ENCODE measurements at places on chromosomes 1 and 21.

DNA sequence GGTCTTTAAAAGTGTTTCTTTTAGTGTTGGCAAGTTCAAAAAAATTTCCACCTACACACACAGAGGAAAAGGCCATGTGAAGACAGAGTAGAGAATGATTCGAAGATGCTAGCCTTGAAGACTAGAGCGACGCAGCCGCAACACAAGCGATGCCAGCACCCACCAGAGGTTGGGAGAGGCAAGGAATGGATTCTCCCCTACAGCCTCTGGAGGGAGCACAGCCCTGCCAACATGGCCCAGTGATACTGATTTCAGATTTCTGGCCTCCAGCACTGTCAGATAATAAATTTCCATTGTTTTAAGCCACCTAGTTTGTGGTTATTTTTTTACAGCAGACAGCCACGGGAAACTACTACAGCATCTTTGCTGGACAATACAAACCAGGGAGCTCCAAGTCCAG, 6.9 kb upstream of the ADAR start:
- DNase-seq, result no peak

DNA sequence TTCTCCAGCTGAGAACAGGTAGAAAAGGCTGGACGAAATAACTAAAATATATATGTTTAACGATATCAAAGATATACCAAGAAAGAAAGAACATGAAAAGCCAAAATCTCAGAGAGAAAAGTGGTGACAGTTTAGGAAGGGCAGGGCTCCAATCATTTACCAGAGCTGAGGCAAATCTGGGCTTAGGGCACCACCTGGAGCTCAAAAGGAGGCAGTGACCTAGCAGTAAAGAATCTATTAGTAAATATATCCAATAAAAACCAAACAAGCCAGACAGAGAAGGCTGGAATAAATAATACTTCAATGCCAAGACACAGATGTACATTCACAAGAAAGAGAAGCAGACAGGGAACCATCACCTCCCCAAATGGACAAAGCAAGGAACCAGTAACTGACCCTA, 43.5 kb downstream of the CHIA start:
- DNase-seq, result no peak

DNA sequence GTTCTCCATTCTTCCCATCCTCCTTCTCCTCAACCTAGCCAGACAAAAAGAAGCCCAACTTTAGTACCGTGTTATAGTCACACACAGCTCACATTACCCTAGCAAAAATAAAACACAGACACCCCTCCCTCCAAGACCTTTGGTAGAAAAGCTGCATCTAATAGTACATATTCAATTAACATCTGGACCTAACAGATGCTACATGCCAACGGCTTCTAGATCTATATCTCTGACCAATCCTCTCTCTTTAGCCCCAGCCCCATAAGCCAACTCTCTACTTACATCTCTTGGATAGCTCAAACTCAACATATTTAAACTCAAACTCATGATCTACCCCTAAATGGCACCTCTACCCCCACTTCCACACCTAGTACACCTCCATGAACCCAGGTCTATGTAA, 233.1 kb downstream of the KCNH1 start:
- DNase-seq, result no peak

DNA sequence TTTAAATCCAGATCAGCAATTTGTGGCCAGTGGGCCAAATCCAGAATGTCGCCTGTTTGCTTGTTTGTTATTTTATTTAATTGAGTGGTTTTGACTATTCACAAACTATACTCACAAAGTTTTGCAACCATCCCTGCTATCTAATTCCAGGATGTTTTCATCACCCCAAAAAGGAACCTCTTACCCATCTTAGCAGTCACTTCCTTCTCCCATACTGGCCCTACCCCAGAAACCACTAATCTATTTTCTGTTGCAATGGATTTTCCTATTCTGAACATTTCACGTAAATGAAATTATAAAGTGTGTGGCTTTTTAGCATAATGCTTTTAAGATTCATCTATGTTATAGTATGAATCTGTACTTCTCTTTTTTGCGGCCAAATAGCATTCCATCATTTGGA, 41.3 kb downstream of the WDTC1 start:
- no peak for DNase-seq

DNA sequence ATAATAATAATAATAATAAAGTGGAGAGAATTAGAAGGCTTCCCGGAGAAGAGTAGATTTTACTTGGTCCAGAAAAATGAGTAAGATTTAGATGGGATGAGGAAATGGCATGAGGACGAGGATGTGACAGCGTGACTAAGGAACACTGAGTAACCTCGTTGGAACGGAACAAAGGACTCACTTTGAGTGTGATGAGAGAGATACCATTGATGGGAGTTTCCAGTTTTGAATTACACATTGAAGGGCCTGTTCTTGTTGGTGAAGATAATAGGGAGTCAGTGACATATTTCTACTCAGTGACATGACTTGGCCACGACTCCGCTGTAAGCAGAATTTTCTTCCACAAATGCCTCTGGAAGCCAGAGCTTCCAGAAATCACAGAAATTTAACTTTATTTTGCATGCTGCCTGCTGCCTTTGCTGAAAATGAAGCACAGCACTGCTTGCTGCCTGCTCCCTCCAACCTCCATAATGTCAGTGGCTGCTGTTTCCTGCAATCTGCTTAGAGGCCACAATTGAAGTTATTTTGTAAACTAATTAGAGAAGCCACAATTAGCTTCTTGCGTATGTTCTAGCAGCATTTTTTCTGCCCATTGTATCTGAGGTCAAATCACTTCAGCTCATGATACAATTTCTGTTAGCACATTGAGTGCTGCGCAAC, 33.7 kb upstream of the FBXO28 start:
- DNase-seq, result no peak

GRCh38 chr1:184445997-184446396, 59.2 kb downstream of the C1orf21 start:
- no peak for DNase-seq

DNA sequence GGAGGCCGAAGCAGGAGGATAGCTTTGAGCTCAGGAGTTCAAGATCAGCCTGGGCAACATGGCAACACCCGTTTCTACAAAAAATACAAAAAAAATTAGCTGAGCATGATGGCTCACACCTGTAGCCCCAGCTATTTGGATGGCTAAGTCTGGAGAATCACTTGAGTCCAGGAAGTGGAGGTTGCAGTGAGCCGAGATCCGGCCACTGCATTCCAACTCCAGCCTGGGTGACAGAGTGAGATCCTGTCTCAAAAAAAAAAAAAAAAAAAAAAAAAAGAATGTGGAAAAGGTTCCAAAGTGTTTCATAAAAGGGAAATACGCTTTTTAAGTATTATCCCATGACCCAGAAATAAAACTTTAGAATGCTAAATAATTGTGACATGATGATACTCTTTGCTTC, 8.0 kb downstream of the S1PR1 start:
- DNase-seq, result no peak

DNA sequence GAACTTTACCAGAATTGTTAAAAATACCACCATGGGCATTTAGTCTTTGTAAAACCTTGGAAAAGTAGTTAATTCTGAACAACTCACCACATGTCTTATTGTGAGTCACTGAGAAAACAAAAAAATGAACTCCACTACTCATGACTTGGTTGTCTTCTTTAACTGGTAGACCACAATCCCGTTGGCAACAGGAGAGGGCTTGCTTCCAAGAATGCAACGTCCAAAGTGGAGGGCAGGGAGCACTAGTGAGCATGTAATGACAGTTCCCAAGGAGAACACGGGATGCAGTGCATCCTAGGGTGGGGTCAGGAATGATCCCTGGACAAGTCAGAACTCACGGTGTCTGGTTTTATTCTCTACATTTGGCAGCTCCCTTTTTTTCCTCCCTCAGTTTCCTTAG, 15.2 kb upstream of the HMCN1 start:
- DNase-seq, result no peak

DNA sequence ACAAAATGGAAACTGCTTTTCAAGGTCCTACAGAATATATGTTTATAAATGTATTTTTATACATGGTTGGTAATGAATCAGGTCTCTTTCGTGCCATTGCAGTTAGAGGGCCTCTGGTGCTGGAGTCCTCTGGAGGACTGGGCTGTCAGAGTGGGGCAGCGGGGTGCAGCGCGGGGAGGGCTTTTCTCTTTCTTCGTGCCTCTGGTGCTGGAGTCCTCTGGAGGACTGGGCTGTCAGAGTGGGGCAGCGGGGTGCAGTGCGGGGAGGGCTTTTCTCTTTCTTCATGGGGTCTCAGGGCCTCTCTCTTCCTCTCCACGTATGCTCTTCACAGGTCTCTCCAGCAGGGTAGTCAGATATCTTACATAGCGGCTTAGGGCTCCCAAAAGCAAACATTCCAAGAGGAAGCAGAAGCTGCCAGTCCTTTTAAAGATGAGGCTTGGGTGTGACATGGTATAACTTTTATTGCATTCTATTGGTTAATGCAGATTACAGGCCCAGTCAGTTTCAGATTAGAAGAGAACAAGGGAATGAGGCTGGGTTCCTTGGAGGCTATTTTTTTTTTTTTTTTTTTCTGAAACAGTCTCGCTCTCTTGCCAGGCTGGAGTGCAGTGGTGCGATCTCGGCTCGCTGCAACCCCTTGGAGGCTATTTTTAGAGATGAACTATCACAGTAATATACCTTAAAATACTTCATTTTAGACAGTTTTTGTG, 13.1 kb downstream of the SDCCAG8 start:
- DNase-seq, result no peak

DNA sequence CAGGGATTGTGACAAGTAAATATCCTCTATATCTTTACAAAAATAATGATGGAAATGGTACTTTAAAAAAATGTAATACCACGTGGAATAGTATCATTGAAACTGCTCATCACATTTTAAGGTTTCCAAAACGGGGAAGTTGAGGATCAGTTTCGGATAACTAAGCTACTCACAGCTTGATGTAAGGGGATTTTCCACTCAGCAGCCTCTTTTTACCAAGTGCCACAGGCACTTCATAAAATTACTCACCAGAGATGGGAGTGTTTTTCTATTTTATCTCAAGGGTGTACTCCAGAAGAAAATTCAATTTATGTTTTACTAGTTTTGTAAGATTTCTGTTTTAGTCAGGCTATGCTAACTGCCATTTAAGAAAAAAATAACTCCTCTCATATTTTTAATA, 91.7 kb downstream of the TPR start:
- no peak for DNase-seq

- DNase-seq, result no peak
Measured at GRCh38 chr1:235434001-235434400, 66.8 kb downstream of the TBCE start.

GRCh38 chr1:204202481-204202880, 6.2 kb upstream of the KISS1 start:
- DNase-seq, result no peak

DNA sequence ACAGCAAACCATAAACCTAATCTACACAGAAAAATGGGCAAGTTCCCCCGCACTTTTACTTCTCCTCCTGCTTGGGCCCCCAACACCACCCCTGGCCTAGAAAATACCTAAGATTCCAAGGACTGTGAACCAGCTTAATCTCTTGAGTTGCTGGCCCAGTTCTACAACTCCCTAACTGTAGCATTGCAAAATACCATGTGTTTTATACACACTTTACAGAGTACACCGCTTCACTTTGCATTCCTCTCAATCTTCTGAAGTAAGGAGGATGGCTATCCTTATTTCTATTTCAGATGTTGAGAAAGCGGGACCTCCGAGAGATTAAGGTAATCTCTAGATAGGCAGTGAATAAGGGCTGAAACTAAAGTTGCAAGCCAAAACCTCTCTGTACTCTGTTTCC, 408.3 kb upstream of the NR5A2 start:
- no peak for DNase-seq

DNA sequence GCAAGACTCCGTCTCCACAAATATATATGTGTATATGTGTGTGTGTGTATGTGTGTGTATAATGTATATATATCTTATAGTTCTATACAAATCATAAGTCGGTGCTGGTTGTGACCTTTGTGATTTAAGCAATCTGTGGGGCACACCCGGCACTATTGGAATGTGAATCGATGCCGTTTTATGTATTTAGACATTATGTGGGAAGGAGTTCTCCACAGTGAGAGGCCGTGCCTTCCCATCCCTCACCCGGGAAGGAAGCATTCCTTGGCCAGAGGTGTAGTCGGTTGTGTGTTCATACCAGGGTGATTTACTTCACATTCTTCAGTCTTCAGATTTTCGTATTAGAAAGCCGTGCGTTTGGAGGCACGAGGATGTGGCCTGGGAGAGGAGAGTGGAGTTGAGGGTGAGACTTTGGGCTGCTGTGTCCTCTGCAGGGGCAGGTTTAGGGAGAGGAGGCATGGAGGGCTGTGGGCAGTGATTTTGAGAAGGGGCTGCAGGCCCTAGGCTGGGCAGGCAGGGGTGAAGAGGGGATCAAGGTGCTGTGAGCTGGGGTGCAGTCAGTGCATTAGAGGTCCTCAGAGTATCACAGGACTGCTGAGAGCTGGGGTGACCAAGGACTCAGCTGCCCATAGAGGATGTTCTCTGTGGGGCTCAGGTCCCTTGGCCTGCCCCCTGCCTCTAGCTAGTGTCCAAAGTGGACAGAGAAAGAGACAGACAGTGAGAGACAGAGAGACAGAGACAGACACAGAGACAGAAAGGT, 57.7 kb downstream of the TRIM11 start:
- DNase-seq, result no peak

DNA sequence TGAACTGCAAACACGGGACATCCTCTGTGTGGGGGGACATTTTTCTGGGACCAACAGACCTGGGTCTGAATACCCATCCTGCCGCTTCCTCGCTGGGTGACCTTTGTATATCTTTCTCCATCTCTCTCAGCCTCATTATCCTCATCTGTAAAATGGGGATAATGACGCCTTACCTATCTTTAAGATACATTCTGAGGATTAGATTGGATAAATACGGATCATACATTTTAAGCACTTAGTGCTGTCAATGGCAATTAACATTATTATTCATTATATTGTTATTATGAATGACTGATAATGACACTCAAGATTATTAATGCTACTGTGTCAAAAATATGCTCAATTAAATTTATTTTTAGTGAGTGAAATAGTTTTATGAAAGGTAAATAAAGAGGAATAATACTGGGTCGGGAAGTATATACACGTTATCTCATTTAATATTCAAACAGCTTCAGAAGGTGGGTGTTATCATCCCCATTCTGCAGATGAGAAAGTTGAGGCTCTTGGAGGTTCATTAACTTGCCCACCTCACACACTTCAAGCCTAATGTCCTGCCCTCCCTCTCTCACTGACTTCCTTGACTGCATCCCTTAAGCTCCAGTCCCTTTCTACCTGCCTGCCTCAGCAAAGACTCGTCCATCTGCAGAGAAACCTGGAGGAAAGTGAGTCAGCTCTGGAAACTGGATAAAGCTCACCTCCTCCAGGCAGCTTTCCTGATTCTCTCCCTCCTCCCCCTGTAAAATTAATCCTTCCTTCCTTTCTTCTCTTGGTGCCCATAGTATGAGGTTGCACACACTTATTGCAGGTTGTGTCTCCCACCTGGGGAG, 120.7 kb upstream of the JUN start:
- no peak for DNase-seq

GRCh38 chr21:32457962-32458361, 45.5 kb downstream of the EVA1C start:
- DNase-seq, result no peak

- DNase-seq, result no peak
Measured at GRCh38 chr1:183986941-183987340, 50.6 kb downstream of the COLGALT2 start.

Data from SW 1271 (cell line).